ENCODE measurements at places on chromosomes 4 and X. TPM values are rescaled to one million over a fixed set of nuclear protein-coding genes. Genes with fewer than 3 reads are reported as not detected.

Gene ENOPH1
- 45.6 TPM for polyA plus RNA-seq

Gene SPANXB1
- not detected for polyA plus RNA-seq

DNA sequence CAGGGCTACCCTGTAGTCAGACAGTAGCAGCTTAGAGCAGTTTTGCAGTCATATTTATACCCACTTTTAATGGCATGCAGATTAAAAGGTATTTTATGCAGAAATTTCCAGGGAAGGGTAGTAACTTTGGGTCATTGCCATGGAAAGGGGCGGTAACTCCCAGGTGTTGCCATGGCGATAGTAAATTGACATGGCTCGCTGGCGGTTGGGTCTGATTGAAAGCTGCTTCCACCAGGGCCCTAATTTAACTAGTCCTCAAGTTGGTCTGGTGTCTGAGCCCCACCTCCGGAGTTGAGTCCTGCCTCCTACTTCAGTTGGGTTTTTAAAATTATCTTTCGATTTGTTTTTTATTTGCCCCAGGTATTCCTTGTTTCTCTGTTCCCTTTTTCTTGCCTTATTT lies 70.1 kb downstream of the NAA11 start:
- no peaks in the 10 kb centered on the region for H3K4me1 ChIP-seq
- no peak for DNase-seq
- no peak overlapping the region for H3K27ac ChIP-seq
- H3K27me3 ChIP-seq, result no peaks in the 10 kb centered on the region
- no peak overlapping the region for H3K4me3 ChIP-seq

- no peaks in the 10 kb centered on the region for H3K4me1 ChIP-seq
- H3K36me3 ChIP-seq, result no peaks in the 10 kb centered on the region
- no peak overlapping the region for H3K4me3 ChIP-seq
- DNase-seq, result no peak
- no peak overlapping the region for H3K27ac ChIP-seq
These were observed 47.5 kb downstream of the GASK1B start for GRCh38 chr4:158125310-158125709.

DNA sequence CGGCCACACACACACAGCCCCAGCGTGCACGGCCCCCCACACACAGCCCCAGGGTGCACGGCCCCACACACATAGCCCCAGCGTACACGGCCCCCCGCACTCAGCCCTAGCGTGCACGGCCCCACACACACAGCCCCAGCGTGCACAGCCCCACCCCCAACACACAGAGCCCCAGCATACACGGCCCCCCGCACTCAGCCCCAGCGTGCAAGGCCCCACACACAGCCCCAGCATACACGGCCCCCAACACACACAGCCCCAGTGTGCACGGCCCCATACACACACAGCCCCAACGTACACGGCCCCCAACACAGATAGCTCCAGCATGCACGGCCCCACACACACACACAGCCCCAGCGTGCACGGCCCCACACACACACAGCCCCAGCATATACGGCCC lies 17.6 kb downstream of the GAK start:
- no peak overlapping the region for H3K4me3 ChIP-seq
- H3K4me1 ChIP-seq, result peaks cover 14% of the 10 kb centered on the region
- no peak for DNase-seq
- H3K36me3 ChIP-seq, result peaks cover 3% of the 10 kb centered on the region
